ENCODE measurements at places on chromosomes 1 and 21.

- no peak for DNase-seq
Observed at GRCh38 chr1:87806379-87807094, 477.9 kb downstream of the LMO4 start.

GRCh38 chr21:25929856-25930520 is 195.2 kb downstream of the GABPA start:
- no peak for DNase-seq

- no peak for DNase-seq
Observed at GRCh38 chr21:29524055-29524454, 225.3 kb downstream of the BACH1 start.

- no peak for DNase-seq
Observed at GRCh38 chr1:231193710-231194340, 32.0 kb downstream of the TRIM67 start.

DNA sequence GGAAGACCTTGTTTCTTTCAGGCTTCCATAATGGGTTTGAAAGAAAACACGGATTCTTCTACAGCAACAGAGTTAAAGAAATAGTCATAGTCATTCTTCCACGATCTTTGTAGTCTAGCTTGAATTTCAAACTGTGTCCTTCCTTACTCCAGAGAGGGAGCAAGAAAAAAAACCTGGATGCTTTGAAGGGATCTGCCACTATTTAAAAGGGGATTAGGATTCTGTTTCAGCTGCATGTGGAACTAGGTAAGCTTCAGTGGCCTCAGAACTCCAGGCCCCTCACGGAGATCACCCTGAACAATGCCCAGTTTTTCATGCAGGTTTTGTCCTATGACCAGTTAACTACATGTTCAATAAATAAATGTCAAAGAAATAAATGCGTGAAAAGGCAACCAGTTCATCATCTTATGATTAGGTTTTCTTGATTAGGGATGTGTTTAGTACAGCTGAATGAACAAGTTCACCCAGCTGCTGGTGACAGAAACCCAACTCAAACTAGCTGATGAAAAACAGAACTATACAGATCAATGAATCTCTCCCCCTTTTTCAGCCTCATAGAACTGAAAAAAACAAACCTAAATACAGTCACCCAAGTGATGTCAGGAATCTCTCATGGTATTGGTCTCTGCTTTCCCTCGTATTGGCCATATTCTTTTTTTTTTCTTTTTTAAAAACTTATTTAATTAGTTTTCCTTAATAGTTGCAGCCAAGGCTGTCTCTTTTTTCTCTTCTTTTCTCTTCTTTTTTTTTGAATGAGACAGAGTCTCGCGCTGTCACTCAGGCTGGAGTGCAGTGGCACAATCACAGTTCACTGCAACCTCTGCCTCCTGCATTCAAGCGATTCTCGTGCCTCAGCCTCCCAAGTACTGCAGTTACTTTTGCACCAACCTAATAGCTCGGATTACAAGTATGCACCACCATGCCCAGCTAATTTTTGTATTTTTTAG is 14.6 kb upstream of the MPZL1 start:
- DNase-seq: no peak

DNA sequence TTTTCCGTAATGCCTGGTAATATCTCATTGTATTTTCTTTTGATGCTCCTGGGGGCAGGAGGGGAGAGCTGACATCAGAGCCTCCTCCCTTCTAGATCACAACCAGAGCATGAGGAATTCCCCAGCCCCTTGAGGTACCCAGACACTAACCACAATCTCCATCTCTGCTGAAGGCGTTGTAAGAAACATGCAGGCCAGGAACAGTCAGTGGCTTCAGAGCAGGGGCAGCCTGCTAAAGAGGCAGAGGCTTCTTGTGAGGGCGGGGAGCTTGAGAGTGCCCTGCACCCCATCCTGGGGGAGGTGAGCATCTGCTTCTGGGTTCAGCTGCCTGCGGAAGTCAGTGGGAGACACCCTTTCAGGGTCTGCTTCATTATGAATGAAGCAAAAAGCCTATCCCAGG is 19.0 kb downstream of the MAPKAPK2 start:
- peak; percentile 45 for DNase-seq

DNA sequence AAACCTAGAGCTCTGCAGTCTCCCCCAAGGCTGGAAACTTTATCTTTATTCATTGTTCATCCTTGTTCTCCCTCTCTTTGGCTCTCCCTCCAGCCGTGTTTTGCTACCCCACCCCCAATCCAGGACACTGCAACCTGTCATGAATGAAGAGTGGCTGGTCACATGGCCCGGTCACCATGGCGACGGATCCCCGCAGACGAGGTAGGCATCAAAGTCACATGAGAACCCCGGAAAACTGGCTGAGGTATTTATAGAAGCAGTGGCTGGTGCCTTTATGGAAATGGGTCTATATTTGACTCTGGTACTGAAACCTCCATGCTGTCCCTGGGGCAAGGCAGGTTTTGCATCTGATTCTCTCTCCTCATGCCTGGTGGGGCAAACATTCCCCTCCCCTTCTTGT is 13.4 kb upstream of the SLC6A17 start:
- DNase-seq: no peak

DNA sequence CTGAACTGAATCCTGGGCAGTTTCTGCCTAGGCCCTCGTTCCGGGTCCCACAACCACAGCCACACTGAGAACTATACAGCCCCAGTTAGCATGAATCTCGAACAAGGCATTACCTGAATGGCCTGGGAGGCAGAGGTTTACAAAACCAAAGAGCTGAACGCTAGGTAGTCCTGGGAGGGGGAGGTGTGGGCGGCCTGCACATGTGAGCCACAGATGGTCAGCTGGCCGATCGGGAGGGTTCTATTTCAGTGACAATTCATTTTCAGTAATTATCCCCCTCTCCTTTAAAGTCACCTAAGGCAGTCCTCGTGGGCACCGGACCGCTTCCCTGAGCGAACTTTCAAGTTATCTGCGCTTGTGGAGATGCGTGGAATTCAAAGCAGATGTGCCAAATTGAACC is 111.9 kb downstream of the GLIS1 start:
- no peak for DNase-seq

GRCh38 chr1:71295350-71295749 is 214.5 kb upstream of the ZRANB2 start:
- no peak for DNase-seq

GRCh38 chr1:38917337-38917736 is 24.3 kb downstream of the RHBDL2 start:
- DNase-seq: no peak

DNA sequence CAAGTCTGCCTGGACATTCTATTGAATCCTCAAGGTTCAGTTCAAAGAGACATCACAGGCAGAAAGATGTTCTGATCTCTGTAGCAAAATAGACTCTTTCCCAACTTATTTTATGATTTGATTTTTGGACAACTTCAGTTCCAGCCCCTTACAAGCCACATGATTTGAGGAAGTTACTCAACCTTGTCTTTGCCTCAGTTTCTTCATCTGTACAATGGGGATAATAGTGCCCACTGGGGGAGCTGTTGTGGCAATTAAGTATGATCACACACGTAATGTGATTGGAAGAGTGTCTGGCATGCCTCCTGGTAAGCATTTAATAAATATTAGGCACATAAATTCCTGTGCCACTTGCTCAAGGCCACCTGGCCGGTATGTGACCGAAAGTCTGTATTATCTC is 130.6 kb downstream of the DAB1 start:
- DNase-seq: no peak

DNA sequence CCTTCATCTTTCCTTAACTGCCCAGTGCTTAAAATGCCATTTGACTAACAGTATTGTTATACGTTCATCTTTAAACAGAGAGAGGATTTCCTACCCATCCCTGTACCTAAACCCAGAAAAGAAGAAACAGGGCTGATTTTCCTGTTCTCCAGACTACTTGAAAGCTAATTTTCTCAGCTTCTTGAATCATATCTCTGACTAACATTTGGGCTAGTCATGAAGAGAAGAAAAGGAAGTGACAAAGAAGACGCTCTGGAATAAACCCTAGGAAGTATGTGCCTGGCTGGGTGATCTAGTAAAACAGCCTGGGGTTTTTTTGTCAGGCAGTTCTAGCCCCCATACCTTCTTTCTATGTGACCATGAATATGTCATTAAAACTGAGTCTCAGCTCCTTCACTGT is 44.8 kb upstream of the SGIP1 start:
- DNase-seq: peak; percentile 60

Measured in fibroblast of skin of scalp (primary cell).